Colonic mucosa (tissue), 4 donors: ENCODE measurements at places on chromosomes 12 and 14. TPM values are rescaled to one million over a fixed set of nuclear protein-coding genes. Genes with fewer than 3 reads are reported as not detected.
A peak's percentile ranks its signal among the peaks of the same experiment; 100 is the strongest.

The LETMD1 gene
- 54.8 TPM for total RNA-seq

The STAT2 gene
- total RNA-seq, result 62.6 TPM

The CEBPE gene
- total RNA-seq, result not detected

The CCNK gene
- total RNA-seq, result 67.7 TPM

The MCRS1 gene
- 53.8 TPM for total RNA-seq

The GPHN gene
- total RNA-seq, result 45.2 TPM

DNA sequence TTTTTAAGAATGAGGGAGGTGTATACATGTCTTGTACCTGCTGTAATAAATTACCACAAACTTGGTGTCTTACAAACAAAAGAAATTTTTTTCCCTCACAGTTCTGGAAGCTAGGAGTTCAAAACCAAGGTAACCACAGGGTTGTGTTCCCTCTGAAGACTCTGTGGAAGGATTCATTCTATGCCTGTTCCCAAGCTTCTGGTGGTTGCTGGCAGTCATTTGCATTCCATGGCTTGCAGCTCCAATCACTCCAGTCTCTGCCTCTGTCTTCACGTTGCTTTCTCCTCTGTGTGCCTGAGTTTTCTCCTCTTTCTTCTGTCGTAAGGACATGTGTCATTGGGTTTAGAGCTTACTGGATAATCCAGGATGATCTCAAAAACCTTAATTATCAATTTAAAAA is 15.4 kb upstream of the ZNF641 start:
- DNase-seq, result no peak
- H3K27me3 ChIP-seq, result no peaks in the 10 kb centered on the region
- H3K36me3 ChIP-seq, result no peaks in the 10 kb centered on the region
- H3K27ac ChIP-seq, result no peak overlapping the region

DNA sequence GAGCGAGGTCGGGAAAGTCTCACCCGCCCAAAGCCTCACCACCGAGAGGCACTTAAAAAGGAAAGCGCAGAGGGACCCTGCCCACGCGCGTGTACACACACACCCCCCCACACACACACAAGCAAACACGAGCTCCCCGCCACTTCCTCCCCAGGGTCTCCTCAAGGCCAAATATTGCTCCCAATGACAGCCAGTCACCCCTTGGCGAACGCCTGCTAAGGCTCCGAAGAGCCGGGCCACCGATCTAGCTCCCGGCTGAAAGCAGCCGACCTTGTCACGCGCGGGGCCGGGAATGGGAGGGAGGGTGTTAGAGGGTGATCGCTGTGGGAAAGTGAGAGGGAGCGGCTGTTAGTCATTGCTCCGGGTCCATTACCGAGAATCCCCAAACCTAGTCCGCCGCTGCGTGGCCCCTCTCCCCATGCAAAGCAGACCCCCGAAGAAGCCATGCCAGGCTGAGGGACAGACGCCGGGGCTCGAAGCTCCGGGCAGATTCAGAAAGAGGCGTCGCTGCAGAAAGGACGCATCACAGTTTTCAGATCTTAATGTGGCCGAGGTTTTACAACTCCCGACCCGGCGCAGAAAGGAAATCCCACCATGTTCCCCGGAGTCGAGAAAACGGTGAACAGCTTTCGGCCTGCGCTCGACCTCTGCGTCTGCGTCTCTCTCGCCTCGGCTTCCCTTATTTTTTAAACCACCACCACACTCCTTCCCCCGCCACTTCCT is 2.6 kb downstream of the BMP4 start:
- H3K36me3 ChIP-seq, result no peaks in the 10 kb centered on the region
- peak; percentile 40 for DNase-seq
- peak overlapping the region; percentile 81 for H3K27ac ChIP-seq

DNA sequence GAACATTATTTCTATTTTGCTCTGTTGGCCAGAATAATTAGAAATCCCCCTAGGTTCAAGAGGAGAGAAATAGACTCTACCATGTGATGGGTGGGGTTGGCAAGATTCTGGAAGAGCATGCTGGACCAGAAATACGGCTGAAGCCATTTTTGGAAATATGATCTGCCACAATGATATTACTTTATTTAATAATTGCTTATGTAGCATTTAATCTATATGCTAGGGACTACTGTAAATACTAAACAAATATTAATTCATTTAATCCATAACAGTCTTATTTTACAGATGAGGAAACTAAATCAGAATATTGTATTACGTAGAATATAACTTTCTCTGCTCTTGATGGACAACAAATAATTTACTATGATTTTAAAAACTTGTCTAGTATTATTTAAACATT is 193.7 kb downstream of the RAD51B start:
- no peaks in the 10 kb centered on the region for H3K4me1 ChIP-seq
- H3K36me3 ChIP-seq, result no peaks in the 10 kb centered on the region
- H3K4me3 ChIP-seq, result no peak overlapping the region
- no peak for DNase-seq
- H3K27ac ChIP-seq, result no peak overlapping the region

- no peaks in the 10 kb centered on the region for H3K36me3 ChIP-seq
- H3K4me1 ChIP-seq, result peaks cover 7% of the 10 kb centered on the region
- no peak overlapping the region for H3K4me3 ChIP-seq
- DNase-seq, result no peak
Measured at GRCh38 chr14:50225067-50225973, 6.1 kb downstream of the SOS2 start.

DNA sequence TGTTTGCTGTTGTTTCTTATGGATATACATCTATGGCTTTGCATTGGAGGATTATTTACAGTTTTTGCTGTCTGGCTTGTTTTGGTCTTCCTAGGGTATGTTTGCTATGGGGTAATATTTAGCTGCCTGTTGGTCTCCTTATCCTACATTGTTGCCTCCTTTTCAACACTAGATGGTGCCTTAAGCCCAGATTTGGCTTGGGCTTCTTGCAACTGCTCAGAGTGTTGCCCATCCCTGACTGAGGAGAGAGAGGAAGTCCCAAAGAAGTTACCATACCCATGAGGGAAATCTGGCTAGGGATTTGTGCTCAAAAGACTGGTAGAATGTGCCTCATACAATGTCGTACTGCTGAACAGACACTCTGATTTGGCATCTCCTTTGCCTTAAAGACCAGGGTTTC is 94.6 kb upstream of the MUCL1 start:
- H3K27ac ChIP-seq, result no peak overlapping the region
- no peak for DNase-seq
- H3K4me3 ChIP-seq, result no peak overlapping the region
- no peaks in the 10 kb centered on the region for H3K36me3 ChIP-seq
- H3K4me1 ChIP-seq, result no peaks in the 10 kb centered on the region

GRCh38 chr14:24928386-24928900 is 121.5 kb downstream of the STXBP6 start:
- H3K4me3 ChIP-seq, result no peak overlapping the region
- H3K36me3 ChIP-seq, result no peaks in the 10 kb centered on the region
- no peaks in the 10 kb centered on the region for H3K4me1 ChIP-seq
- no peak overlapping the region for H3K27ac ChIP-seq
- no peak for DNase-seq

DNA sequence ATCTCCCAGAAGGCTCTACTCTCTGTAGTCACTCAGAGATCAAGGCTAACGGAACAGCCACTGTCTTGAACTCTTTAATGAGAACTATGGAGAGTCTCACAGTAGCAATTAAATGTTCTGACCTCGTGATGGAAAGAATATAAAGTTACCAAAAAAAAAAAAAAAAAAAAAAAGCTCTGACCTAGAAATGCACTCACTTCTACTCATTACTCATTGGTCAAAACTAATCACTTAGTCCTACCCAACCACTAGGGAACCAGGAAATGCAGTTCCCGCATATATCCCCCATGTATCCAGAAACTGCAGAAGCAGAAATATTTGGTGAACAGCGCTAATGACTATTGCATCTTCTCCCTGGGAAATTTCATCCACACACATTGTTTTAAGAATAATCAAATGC is 29.5 kb upstream of the C12orf76 start:
- no peak overlapping the region for H3K27ac ChIP-seq
- no peaks in the 10 kb centered on the region for H3K36me3 ChIP-seq
- H3K27me3 ChIP-seq, result no peaks in the 10 kb centered on the region

DNA sequence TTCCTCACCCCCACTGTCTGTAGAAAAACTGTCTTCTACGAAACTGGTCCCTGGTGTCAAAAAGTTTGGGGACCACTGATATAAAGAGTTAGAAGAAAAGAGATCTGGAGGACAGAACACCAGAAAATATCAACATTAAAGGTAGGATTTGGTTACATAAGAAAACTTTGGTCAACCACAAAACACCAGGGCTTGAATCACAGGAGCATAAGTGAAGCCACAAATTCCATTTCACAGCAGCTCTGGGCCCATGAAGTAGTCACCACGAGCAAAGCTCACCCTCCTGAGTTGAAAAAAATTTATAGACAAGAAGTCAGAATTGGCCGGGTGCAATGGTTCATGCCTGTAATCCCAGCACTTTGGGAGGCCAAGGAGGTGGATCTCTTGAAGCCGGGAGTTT is 19.4 kb downstream of the RALGAPA1 start:
- H3K4me1 ChIP-seq, result no peaks in the 10 kb centered on the region
- H3K4me3 ChIP-seq, result no peak overlapping the region
- H3K36me3 ChIP-seq, result no peaks in the 10 kb centered on the region
- no peaks in the 10 kb centered on the region for H3K27me3 ChIP-seq
- no peak for DNase-seq

GRCh38 chr12:89507015-89507824 is 17.4 kb downstream of the GALNT4 start:
- no peaks in the 10 kb centered on the region for H3K27me3 ChIP-seq
- no peak overlapping the region for H3K4me3 ChIP-seq
- no peaks in the 10 kb centered on the region for H3K4me1 ChIP-seq
- no peaks in the 10 kb centered on the region for H3K36me3 ChIP-seq
- DNase-seq, result peak; percentile 50
- H3K27ac ChIP-seq, result peak overlapping the region; percentile 60

- H3K27ac ChIP-seq, result no peak overlapping the region
- no peaks in the 10 kb centered on the region for H3K27me3 ChIP-seq
- H3K4me1 ChIP-seq, result no peaks in the 10 kb centered on the region
- DNase-seq, result no peak
- no peak overlapping the region for H3K4me3 ChIP-seq
Measured at GRCh38 chr14:30138567-30138966, 210.9 kb upstream of the PRKD1 start.
